ENCODE measurements at places on chromosomes 2 and 18.

GRCh38 chr2:137167651-137168050, 402.3 kb downstream of the THSD7B start:
- DNase-seq, result no peak

DNA sequence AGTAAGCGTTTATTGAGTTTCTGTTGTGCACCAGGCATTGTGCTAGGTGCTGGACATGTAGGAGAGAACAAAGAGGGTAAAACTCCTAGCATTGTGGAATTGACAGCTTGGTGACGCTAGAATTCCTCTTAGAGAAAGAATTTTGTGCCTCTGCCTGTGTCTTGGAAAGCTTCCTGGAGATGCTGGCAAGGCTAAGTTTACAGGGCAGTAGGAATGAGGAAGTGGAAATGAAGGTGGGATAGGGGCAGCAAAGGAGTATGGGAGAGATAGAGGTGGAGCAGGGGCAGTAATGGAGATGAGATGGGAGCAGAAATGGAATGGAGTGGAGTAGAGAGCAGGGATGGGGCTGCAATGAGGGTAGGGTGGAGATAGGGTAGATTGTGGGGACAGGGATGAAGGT, 29.8 kb downstream of the GPR39 start:
- DNase-seq, result no peak

GRCh38 chr2:29066271-29066860, 8.0 kb downstream of the PCARE start:
- no peak for DNase-seq

DNA sequence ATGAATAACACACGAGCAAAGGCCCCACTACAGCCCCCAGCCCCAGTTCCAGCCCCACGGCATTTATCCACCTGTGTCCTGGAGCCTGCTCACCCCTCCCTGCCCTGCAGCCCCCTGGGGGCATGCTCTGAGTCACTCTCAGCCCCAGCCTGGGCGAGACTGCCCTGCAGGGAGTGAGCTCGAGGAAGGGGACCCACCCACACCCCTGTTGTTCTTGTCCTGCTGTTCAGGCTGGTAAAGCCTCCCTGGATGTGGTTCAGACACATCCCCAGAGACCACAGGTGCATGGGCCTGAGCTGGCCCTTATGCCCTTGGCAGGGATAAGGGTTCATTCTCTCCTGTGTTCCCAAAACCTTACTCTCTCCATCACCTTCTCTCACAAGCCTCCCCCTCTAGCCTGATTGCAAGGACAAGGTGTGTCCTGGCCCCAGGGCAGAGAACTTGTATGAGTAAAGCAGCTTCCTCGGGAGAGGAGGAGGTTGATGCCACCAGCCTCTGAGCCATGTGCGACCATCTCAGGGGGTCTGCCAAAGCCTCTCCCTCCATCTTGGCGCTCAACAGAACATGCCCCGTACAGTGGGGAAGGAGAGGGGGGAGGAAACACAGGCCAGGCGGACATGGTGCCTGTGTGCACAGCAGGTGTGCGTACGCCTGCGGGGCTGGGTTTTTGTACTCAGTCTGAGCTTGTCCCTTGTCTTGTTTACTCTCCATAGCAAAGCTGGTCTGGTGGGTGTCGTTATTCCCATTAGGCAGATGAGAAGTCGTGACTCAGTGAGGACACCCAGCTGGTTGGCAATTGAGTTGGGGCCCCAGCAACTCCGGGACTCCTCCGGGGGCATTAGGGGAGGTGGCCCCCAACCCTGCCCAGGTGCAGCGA, 64.4 kb downstream of the CIB4 start:
- no peak for DNase-seq

GRCh38 chr2:184945326-184945725, 347.0 kb downstream of the ZNF804A start:
- no peak for DNase-seq

- no peak for DNase-seq
Measured at GRCh38 chr2:171529914-171530313, 7.6 kb downstream of the CYBRD1 start.

DNA sequence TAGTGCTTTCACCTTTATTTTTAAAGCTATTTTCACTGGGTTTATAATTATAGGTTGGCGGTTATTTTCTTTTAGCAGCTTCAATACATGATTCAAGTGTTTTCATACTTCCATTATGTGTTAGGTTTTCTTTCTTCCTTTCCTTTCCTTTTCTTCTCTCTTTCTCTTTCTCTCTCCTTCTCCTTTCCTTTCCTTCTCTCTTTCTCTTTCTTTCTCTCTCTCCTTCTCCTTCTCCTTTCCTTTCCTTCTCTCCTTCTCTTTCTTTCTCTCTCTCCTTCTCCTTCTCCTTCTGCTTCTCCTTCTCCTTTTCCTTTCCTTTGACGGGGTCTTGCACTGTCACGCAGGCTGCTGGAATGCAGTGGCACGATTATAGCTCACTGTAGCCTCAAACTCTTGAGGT, 36.0 kb downstream of the HAUS1 start:
- DNase-seq, result no peak

DNA sequence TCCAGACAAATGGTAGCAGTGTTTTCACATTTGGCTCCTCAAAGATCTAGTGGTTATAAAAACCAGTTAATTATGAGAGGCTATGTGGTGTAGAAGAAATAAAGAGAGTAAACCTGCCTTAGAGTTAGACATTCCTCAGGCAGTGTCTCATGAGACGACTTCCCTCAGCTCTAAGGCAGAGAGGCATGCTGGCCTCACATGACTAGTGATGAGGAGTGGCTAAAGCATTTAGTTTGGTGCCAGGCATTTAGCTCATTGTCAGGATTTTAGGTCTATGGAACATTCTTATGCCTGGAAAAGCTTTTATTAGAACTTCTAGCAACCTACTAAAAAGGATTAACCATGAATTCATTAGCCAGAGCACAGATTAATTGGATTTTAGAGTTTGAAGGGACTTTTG, 90.3 kb downstream of the RPRM start:
- DNase-seq, result no peak

- no peak for DNase-seq
Measured at GRCh38 chr18:33851546-33852078, 273.6 kb downstream of the ASXL3 start.

- DNase-seq, result no peak
Measured at GRCh38 chr2:239853121-239853520, 172.0 kb downstream of the NDUFA10 start.

DNA sequence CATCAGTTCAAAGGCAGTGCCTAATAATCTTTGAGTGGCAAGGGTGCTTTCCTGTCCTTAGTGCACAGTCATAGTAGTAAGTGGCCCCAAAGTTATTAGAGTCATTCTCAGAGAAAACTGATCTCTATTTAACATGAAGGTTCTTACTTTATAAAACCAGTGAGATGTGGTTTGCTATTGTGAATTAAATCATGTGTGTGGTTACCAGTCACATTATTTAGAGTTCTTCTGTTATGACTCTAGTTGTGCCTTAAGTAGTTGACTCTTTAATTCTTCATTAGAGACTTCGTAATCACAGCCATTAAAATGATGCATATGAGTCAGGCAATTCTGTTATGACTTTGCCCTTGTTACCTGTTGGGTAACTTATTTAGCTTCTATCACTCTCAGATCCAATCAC, 1392.9 kb upstream of the ACVR2A start:
- no peak for DNase-seq

DNA sequence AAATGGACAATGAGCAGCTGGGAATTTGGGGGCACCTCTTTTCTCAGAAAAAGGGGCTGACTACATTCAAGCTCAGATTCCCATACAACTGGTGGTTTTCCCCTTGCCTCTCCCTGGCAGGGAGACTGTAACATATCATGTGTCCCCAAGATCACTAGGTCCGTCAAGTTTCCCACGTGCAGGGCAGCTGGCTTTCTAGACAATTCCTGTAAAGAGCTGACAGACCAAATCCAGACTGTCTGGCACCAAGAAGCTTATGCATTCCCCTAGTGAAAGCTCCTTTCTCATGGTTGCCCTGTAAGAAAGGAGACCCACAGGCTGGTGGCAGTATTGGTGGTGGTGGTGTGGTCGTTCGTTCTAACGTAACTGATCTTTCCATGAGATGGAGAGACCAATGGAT, 48.8 kb downstream of the THUMPD2 start:
- peak; percentile 57 for DNase-seq

Measured in WERI-Rb-1 (cell line).